ENCODE measurements at places on chromosomes 4 and X.

GRCh38 chr4:71847300-71847699, 63.4 kb upstream of the GC start:
- no peak for DNase-seq

DNA sequence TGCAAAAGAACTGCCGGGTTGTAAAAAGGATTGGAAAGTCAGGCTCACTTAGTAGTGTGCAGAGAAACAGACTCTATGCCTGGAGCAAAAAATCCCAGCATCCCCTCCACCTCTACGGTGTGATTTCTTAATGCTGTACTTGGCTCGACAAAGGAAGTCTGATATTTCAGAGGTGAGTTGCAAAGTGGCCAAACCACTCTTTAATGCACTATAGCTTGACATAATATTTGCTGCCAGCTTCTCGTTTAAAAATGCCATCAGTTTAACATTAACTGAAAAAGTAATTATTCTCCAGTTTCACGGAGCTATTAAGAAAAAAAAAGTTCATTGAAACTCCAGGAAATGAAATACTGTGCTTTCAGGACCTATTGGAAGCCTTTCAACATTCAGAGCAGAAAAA, 448.3 kb upstream of the ZFP42 start:
- DNase-seq: no peak

- DNase-seq: no peak
Measured at GRCh38 chr4:76758996-76759395, 138.9 kb downstream of the SOWAHB start.

DNA sequence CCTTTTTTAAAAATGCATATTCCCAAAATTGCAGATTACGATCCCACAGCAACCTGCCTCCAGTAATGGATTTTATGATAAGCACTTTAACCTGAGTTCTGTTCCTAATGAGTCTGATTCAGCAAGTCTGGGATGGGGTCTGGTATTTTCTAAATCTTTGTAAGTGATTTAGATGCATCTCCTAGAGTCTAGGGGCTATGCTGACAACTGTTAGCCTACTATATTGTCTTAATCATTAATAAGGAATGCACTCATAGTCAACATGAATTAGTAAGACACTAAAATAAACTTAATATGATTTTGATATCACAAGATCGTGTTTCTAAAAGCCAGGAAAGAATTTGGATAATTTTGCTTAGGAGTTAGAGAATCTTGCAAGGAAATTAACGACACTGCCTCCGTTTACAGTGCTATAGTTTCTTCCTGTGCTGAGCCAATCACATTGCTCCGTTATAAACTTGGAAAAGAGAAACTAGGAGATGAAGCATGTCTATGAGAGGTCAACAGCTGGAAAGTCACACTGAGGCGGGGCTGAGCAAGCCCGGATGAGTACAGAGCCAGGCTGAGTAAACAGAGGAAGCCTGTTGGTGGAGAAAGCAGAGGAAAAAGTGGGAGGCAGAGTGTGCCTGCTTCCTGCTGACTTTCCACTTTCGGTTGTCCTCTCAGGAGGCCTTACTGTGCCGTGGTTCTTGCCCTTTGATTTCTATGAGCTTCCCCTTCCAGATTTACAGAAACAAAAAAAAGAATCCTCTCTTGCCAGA, 5.4 kb downstream of the SCARB2 start:
- no peak for DNase-seq

GRCh38 chr4:1524761-1525160, 118.5 kb upstream of the NKX1-1 start:
- DNase-seq: no peak

DNA sequence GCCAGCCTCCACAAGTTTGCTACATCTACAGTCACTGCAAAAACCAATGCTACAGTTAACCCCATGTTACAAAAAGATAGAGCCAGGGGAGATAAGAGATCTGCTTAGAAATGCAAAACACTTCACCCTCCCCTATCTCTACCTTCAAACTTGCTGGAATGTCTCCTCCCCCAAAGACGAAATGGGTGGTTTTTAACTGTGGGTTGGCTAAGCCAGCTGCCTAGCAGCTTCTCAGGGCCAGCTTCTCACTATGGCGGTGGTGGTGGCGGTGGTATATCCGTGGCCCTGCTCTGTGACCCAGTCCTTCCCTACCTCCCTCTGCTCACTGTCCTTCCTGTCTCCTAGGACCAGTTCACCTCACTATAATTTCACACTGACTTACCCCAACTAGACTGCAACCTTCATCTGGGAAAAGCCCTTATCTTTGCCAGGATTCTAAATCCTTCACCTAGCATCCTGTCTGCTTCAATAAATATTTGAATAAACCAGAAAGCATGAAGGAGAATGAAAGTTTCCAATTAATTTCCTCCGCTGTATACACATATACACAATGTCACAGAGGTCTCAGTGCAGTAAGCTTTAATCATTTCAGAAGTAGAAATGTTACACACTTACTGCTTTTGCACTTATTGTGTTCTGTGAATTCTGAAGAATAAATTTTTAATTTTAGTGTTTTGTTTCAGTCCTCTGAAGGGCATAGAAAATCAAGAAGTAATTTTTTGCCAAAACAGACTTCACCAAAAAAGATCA, 46.3 kb downstream of the SH3KBP1 start:
- DNase-seq: peak; percentile 10

DNA sequence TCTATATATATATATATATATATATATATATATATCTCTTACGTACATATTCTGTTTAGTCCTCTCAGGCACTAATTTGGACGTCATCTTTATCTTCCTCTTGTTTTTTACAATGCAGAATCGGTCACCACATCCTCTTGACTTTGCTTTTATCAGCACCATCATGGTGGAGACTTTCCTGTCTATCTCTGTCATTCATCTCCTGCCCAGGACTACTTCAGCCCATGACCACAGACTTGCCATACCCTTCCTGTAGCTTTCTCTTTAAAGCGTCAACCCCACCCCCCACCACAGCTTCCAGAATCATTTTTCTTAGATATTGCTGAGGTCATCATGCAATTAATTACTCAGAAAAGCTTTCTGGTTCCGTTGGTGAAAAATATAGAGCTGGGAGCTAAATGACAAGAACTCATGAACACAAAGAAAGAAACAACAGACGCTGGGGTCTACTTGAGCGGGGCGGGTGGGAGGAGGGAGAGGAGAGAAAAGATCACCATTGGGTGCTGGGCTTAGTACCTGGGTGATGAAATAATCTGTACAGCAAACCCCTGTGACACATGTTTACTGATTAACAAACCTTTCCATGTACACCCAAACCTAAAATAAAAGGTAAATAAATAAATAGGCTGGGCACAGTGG, 30.5 kb upstream of the PRKX start:
- DNase-seq: peak; percentile 56

DNA sequence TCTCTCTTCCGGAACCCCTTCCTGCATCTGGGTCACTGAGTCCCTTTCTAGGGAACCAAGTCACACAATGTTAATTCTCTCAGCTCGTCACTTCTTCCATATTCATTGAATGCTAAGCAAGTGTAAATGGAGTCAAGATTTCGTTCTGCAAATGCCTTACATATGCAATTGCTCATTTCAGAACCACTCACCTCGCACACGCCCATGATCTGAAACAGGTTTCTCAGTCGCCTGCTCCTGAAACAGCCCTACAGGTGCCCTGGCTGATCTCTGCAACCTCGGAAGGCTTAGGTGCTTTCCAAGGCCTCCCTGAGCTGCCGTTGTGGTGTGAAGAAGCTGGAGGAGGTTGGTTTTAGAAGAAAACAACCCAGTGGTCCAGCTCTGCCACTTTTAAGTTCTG, 100.8 kb upstream of the MSX1 start:
- DNase-seq: no peak

- DNase-seq: no peak
Measured at GRCh38 chr4:172202480-172203076, 389.4 kb downstream of the GALNTL6 start.

DNA sequence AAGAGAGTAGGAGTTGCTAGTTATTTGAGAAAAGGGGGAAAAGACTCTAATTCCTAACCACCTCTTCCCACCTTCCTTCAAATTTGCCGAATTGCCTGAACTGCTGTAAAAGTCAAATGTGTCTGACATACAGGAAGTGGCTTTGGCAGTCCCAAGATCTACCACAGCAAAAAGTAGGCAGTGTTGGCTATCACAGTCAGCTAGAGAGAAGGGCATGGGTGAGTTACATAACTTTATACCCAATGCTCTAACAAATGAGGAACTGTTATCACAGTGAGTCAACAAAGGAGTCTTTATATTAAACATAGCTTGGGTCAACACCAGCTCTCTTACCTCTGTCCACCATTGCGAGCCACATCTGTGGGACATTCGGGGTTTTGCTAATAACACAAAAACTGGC, 2.4 kb upstream of the MBNL3 start:
- no peak for DNase-seq

- no peak for DNase-seq
Measured at GRCh38 chr4:164058776-164059445, 564.4 kb downstream of the TMA16 start.

DNA sequence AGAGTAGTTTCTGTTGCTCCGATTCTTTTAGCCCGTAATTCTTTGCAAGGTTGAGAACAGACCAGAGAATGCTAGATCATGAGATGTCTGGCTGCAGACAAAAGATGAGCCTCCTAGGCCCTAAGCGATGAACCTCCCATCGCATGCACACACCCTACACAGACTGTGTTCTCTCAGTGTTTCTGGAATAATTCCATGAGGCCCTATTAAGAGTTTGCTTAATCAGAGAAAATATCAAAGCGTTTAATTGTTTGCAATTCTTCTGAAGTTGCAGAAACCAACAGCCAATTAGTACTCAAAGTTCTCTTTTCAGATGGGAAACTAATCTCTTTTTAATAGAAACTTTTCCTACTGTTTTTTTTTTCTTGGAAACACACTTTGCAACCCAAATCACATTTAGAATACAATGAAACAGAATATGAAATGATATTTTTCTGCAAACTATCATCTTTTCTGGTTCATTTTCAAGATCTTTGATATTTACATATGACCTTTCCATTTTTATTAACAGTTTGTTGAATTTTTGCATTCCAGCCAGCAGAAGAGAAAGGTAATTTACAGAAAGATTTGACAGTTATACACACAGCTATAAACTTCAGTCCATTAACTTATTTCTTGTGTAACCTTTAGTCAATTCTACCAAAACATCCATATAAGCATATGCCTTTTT, 1525.6 kb downstream of the ARAP2 start:
- no peak for DNase-seq

GRCh38 chr4:74038425-74039314, at the start of gene CXCL3:
TSS of gene CXCL3 (minus strand) at chr4:74038689. CDS start at chr4:74038611, 78 bp downstream.
- no peak for DNase-seq

GRCh38 chr4:11720292-11720691, 291.6 kb upstream of the HS3ST1 start:
- DNase-seq: no peak

DNA sequence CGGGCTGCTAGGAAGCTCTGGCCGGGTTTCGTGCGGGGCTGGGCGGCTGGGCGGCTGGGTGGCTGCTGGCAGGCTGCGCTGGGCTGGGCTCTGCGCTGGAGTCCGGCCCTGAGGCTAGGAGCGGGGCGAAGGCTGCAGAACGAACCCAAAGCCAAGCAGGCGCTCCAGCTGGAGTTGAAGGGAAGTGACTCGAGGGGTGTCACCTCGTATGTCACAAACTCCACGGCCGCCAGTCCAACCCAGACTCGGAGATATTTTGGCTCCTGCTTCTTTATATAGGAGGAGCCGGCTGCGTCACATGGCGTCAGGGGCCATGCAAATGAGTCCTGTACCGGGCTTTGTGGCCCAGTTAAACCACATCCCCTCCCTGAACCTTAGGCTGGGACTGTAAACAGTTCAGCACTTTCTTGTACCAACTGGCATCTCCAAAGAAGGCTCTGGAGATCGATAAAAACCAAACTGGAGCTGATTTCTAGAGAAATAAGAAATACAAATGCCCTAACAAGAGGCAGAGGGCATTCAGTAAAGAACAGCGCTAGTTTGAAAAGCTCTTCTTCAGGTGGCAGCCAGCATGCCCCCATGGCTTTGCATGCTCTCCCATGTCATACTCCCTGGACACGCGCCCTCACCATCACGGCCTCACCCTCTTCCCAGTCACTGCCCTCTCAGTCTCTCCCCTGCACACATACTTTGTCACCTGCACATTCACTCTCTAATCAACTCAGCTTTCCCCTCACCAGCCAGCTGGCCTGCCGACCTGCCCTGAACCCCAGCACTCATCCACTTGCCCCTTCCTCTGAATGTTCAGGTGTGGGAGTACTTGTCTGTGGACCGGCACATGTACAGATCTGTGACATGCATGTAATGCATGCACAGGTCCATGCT, 58.5 kb downstream of the TSC22D3 start:
- DNase-seq: peak; percentile 86

GRCh38 chr4:149831656-149832208, 16.1 kb upstream of the IQCM start:
- DNase-seq: no peak

Measured in effector CD4-positive, alpha-beta T cell (primary cell).